ENCODE measurements at places on chromosomes 1 and 21.

DNA sequence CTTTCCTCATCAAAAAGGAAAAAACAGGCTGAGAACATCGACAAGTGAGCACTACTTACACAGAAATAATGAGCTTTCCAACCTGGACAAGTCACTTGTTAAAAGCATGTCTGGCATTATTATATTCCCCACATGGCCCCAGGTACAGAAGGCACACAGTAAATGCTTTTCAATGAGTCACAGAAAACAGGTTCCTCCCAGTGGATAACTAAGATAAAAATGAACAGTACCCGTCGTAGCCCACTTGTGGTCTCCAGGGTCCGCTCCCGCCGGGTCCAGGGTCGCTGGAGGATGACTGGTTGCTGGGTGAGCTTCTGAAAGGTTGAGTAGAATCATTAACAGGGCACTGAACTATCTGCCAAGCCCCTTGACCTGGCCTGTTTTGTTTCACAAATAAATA lies 186.6 kb downstream of the SIPA1L2 start:
- no peak for DNase-seq

DNA sequence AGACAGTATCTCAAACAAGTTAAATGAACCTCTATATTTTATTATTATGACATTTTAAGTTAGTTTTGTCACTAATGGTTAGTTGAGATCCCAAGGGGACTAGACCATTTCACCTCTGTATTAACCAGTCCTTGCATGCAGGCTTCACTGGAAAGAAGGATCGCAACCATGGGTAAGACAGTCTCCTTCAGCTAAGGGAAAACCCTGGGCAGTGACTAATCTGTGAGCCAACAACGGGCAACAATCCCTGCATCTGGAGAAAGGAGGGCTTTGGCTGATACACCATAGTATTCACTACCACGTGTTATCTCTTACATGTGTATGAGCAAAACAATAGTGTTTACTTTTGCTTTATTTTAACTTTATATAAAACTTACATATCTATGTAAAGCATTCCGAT lies 708.8 kb upstream of the CHRM3 start:
- DNase-seq: no peak

DNA sequence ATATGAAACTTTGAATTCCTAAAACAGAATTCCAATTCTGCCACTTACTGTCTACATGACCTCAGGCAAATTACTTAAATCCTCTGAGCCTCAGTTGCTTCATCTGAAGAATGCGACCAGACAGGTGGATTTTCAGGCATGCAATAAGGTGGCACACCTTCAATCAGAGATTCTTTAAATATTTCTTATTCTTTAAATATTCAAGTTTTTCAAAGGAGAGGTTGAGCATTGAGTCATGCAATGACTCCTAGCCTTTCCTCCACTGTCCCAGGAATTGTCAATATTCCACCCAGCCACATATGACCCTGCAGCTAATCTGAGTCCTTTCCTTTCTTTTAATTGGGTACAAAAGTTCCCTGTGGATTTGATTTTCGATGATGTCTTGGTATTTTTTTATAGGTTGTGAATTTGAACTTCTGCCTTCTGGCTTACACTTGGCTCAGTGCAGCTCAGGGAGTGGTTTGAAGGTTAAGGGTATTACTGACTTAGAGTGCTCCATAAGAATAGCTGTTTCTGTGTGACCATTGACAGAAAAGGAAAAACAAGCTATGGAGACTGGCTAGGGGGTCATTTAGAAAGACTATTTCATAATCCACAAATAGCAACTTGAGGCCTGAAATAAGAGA lies 52.2 kb upstream of the PRDX6 start:
- no peak for DNase-seq

DNA sequence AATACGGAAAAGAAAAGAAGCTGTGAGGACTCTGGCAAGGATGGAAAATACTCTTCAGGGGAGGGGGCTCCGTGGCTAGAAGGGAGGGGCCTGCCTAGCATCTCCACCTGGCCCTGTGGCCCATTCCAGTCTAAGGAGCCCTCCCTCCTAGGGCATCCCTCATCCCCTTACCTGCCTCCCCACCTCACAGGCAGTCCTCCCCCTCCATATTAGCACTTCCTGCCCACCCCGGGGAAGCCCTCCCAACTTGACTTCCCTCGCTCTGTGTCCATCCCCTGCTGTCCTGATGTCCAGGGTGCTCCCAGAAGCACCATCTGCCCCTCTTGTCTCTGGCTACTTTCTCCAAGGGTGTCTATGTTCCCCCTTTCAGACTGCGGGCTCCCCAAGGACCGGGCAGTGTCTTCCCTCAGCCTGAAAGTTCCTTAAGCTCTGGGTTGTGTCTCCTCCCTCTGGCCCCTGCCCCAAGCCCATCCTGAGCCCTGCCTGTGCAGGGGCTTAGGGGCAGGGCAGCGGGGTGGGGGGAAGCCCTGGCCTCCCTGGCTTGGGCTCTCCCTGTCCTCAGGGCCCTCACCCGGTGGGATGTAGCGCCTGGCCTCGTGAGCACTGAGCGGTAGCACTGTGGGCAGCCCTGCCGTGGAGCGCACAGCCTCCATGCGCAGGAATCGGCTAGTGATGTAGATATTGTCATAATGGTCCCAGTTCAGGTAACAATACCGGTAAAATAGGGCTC lies 3.9 kb downstream of the DCST2 start:
- DNase-seq: no peak

GRCh38 chr1:89826594-89826993 lies 5.8 kb downstream of the LRRC8D start:
- no peak for DNase-seq

DNA sequence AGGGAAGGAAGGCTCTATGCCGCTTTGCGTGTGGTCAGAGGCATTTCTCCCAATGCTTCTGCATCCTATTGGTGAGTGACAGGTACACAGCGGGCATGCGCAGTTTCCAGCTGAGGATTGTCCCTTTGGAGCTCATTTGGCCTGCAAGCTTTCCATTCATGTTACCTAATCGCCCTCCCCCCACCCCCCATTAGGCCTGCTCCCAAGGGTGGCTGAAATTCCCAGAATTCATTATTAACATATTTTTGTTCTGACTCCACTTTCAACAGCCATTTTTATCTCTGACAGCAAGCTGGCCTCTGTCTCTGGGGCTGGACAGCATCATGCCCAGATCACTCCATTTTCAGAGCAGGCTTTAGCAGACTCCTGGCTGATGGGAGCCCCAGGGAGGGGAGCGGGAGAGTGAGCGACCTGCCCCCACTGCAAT lies 25.6 kb downstream of the MIS18A start:
- no peak for DNase-seq

- DNase-seq: no peak
Measured at GRCh38 chr1:37442644-37443043, 31.7 kb upstream of the ZC3H12A start.
